HTR-8/SVneo (cell line): ENCODE measurements at places on chromosomes 3 and 15.

DNA sequence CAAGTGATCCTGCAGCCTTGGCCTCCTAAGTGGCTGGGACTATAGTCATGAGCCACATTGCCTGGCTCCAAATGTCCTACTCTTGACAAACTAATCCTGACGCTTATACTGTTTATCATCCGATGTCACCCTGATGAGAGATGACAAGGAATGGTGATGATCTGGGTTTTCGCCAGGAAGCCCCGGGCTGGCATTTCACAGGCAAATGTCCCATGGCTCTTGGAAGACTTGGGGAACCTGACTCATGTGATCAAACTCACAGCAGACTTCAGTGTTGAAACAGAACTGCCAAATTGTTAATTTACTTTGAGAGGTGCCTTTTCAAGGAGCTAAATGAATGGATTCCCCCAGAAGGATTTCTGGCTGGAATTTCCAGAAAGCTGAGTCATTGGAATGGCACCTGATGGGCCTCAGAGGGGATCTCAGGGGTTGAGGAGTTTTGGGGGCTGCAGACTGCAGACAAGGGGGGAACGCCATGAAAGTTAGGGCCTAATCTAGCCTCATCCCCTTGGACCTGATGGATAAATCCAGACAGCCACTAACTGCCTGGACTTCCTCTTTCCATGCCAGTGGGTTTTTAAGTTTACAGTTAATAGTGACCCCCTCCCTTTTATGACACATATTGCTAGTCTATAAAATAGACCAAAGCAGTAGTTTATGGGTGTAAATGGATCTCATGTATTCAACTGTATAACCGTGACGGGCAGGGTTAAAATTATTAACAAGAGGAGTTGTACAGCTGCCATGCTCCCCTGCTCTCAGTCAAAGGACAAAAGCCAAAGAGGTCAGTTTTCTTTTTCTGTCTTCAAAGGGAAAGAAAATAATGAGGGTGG lies 146.6 kb downstream of the CHSY1 start:
- peak; percentile 34 for DNase-seq

DNA sequence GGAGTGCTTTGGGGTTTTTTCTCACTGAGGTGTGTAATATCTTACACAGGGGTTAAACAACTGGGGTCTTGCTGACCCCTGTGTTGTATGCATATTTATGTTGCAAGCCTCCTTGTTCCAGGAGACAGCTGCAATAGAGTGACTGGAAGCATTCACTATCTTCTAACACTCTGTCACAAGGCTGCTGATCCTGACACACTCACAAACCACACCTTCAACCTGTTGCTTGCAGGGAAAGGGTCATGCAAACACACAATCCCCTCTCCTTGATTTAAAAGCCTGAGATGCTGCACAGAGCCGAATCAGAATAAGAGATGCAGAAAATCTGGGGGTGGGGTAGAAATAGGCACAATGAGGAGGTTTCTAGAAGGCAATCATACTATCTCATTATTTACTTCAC lies 197.3 kb downstream of the CADPS start:
- no peak for DNase-seq

GRCh38 chr3:76479161-76479650 lies 560.7 kb upstream of the ROBO2 start:
- DNase-seq = no peak

- DNase-seq = no peak
Measured at GRCh38 chr3:5428607-5429516, 241.4 kb downstream of the EDEM1 start.

GRCh38 chr15:101201411-101202174 lies 50.3 kb downstream of the CHSY1 start:
- DNase-seq = peak; percentile 91
